Germinal center (tissue), 1 donor: ENCODE measurements at places on chromosomes 7 and 10.
A peak's percentile ranks its signal among the peaks of the same experiment; 100 is the strongest.

GRCh38 chr7:100167912-100168323, 499 bp downstream of the GAL3ST4 start:
- DNase-seq: no peak

GRCh38 chr7:140899883-140900282, 24.8 kb downstream of the BRAF start:
- no peak for DNase-seq

DNA sequence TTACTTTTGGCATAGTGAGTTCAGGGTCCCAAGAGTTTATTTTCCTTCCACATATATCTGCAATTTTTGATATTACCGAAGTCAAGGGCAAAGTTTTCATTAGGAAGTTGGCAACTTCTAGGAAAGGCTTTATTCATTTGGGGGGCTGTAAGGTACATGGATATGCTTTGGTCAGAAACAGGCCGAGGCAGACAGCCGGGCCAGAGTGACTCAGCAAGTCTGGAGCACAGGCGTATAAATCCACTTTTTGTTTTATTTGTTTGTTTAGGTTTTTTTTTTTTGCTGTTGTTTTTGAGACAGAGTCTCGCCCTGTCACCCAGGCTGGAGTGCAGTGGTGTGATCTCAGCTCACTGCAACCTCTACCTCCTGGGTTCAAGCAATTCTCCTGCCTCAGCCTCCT, 3.7 kb downstream of the ZNF680 start:
- no peak for DNase-seq

DNA sequence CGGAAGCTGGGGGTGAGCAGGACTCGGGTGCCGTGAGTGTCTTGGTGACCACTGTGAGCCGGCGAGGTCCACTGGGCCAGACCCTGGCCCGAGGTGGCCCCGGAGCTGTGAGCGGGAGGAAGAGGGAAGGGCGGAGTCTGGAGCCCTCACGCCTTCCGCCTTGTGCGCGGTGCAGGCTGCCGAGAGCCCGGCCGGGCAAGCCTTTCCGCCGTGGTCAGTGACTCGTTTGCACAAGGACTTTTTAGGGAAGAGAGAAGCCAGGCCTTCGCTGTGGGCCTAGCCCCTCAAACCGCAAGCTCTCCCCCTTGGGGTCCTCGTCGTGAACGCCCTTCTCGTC, 40.9 kb upstream of the ZNF32 start:
- DNase-seq: peak; percentile 31

DNA sequence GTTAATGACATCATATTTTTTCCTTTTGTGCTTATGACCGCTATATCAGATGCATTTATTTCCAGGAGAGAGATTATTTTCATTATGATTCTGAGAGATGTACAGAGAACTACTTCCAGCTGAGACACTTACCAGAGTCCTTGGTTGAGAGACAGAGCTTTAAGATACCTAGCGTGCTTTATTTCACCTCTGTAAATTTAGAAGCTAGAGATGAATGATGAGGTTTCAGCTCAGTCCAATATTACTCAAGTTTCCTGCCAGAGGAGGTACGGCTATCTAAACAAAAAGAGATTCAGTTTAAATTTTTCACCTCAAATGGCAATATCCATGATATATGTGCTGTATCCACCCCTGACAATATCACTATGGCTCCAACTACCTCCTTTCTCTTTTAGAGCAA, 182.6 kb upstream of the FAM3C start:
- no peak for DNase-seq

DNA sequence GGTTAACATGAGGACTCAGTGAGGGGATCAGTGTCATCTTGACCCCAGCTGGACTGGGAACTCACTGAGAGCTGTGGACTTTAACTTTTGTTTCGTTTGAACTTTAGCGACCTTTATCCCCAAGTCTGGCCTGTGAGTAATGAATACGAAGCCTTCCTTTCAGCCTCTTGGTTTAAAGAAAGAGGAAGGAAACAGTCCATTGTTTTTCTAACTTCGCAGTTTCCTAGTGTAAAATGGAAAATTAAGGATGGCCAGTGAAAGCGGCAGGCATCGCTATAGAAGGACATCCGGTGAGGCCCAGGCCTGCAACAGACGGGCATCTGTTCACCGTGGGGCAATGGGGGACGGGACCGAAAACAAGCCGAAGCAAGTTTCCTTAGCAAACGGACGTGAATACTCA, 44.1 kb upstream of the ADO start:
- no peak for DNase-seq

DNA sequence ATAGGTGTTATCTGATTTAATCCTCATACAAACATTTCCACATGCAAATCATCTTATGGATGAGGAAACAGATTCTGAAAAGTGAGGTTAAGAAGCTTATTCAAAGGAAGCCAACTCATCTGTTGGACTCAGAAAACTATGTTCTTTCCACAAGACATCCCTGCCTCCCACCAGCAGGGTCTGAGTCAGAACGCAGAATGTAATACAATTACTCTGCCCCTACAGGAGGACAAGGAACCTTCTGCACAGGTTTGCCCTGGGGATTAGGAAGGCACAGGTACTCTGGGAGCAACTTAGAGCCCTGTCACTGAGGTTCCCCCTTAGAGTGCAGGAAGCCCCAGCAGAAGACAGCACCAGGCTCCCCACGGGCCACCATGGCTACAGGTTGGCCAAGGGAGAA, 255.7 kb downstream of the TNS3 start:
- no peak for DNase-seq

- DNase-seq: peak; percentile 95
Observed at GRCh38 chr10:133357285-133358161, at the start of gene FUOM. TSS of gene FUOM (minus strand) at chr10:133358019. CDS start at chr10:133358007, 12 bp downstream.

GRCh38 chr10:96205580-96205979, 65.8 kb downstream of the BLNK start:
- DNase-seq: no peak

GRCh38 chr10:121823993-121824463, 103.8 kb downstream of the ATE1 start:
- peak; percentile 41 for DNase-seq

- DNase-seq: no peak
Observed at GRCh38 chr10:59073456-59074053, 102.9 kb upstream of the PHYHIPL start.

DNA sequence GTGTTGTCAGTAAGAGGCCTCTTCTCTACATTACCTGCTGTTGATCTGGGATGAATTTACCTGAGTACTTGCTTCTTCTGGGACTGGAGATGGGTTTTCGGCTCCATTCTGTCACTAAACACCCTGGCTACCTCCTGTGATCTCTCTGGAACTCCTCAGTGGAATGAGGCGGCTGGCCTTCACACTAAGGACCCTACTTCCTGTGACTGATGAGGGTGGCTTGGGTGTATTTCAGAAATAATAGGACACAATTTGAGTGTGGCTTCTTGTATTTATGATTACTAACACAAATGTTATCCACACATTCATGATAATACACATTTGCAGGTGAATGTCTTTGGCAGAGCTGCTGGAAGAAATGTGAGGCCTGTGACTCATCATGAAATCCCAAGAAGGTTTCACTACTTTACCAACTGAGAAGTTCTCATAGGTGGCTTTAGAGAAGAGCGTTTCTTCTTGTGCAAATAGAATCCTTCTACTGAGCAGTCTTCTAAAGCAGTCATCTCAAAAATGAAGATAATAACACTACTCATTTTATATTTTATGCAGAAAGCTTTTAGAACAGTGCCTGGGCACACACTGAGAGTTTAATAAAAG, 21.3 kb upstream of the EVX1 start:
- no peak for DNase-seq

GRCh38 chr10:123429706-123430221, 236.4 kb upstream of the GPR26 start:
- DNase-seq: no peak

DNA sequence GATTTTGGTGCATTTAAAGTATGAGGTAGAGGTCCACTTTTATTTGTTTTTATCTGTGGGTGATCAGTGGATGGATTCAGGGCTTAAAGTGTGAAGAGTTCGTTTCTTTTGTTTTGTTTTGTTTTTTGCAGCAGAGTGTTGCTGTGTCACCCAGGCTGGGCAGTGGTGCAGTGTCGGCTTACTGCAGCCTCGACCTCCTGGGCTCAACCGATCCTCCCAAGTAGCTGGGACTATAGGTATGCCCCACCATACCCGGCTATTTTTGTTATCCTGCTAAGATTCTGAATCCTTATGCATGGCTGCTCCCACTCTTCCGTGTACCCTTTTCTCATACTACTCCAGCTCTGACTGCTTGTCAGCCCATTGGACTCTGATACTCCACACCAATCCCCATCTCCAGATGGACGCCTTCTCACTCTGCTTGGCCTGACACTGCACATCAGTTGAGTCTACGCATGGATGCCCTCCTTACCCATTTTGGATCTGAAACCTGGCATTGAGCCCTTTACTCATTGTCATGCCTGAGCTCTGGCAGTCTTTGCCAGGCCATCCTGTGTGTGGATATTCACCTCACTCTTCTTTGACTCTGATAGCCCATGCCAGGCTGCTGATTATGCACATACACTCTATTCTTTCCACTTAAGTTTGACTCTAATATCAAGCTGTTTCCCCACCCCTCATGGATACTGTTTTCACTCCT, 119.5 kb downstream of the CCSER2 start:
- DNase-seq: no peak

DNA sequence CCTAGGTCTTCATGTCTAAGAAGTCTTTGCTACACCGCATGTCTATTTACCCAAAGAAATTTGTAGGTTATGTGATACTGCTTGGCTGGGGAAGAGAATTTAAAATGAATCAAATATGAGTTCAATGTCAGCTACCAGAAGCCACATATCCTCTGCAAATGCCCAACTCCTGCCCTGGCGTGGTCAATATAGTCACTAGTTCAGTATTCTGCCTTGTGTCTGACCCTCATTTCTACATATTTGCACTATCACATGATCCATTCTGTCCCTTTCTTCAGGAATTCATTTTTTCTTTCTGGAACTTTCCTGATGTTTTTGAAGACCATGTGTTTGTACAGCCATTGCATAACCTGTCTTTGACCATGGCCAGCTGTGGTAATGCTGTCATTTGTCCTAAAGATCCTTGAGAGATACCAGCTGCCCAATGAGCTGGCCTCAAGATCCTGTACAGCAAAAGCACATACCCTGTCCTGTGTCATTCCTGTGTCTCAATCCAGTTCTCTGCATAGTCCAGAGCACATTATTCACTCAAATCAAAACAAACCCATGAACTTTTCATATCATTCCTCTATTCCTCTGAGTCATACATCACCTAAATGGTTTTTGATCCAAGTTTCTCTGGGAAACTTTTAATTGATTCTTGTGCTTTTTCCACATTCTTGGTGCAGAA, 524.5 kb downstream of the PARD3 start:
- DNase-seq: no peak

DNA sequence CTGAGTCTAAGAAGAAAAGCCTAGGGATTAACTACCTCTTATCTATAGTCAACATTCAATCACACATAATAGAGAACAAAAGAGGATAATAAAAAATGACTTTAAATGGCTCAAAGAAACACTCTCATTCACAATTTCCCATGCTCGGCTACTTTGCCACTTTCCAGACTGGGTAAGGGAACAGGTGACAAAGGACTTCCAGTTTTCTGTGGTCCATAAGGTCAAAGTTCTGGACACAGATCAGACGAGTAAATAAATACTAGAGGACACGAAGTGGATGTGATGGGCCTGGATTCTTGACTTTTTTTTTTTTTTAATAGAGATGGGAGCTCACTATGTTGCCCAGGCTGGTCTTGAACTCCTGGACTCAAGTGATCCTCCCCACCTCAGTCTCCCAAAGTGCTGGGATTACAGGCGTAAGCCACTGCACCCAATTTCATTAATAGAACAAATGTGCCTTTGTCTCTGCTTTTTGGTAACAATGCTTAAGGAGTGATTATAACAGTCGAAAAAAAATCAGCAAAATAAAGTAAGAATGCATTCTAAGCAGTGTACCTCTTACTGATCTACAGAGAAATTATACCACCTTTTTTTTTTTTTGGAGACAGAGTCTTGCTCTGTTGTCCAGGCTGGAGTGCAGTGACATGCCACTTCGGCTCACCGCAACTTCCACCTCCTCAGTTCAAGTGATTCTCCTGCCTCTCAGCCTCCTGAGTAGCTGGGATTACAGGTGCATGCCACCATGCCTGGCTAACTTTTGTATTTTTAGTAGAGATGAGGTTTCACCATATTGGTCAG, 70.6 kb downstream of the WAPL start:
- no peak for DNase-seq

- DNase-seq: no peak
Observed at GRCh38 chr10:17029581-17030271, 99.9 kb downstream of the CUBN start.

- peak; percentile 98 for DNase-seq
Observed at GRCh38 chr7:98251601-98252424, at the start of gene TECPR1. TSS of gene TECPR1 (minus strand) at chr7:98252232. CDS start at chr7:98246146, 6,086 bp downstream.

GRCh38 chr7:112296432-112296831, 89.9 kb downstream of the ZNF277 start:
- no peak for DNase-seq

- no peak for DNase-seq
Observed at GRCh38 chr7:74292757-74293576, 3.8 kb downstream of the CLIP2 start.

DNA sequence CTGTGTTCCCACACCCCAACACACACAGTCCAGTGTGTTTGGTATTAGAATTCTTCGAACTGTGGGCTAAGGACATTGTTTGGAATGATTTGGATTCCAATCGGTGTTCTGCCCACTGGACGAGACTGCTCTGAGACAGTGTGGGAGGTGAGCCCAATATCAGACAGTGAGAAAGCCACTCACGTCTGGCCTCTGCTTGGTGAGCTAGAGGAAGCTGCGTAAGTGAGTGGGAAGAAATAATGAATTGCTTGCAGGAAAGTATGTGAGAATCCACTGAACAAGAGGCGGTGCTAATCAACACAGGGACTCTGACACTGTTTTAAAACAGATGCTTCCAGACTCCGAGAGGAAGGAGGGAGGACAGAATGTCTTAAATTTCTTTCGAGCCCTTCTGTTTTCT, 675.0 kb upstream of the ANKRD30A start:
- no peak for DNase-seq

- no peak for DNase-seq
Observed at GRCh38 chr7:55241958-55242357, 123.2 kb upstream of the LANCL2 start.

- DNase-seq: no peak
Observed at GRCh38 chr7:74288034-74288881, 949 bp upstream of the CLIP2 start.

DNA sequence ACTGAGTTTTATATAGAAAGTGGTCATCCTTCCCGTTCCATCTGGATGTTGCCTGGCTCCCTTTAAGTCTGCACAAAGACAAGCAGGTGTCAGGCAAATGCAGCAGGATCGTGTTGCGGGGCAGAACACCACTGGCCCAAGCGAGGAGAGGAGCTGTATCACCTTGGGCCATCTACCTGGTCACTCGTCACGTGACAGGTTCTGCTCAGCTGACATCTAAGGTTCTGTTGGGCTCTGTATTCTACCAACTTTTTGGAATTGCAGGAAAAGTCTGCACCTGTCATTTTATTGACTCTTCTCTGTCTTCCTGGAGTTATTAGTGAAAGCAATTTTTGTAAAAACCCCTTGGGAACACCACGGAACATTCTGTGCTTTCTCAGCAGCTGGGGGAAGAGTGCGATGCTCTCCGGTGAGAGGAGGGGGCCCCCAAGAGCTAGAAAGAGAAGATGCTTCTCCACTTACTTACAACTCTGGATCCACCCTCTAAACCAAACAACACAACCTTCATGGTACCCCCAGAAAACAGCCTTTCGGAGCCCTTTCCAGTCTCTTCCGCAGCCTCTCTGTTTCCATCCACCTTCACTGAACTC, 83.4 kb upstream of the NMT2 start:
- DNase-seq: no peak

- DNase-seq: no peak
Observed at GRCh38 chr7:70480927-70481569, 650.9 kb upstream of the GALNT17 start.

GRCh38 chr7:91436655-91437054, 172.4 kb downstream of the FZD1 start:
- DNase-seq: no peak
